NCI-H146 (cell line): ENCODE measurements at places on chromosomes 16 and 17.

- DNase-seq, result no peak
These were observed 12.6 kb upstream of the GFOD2 start for GRCh38 chr16:67731753-67732095.

DNA sequence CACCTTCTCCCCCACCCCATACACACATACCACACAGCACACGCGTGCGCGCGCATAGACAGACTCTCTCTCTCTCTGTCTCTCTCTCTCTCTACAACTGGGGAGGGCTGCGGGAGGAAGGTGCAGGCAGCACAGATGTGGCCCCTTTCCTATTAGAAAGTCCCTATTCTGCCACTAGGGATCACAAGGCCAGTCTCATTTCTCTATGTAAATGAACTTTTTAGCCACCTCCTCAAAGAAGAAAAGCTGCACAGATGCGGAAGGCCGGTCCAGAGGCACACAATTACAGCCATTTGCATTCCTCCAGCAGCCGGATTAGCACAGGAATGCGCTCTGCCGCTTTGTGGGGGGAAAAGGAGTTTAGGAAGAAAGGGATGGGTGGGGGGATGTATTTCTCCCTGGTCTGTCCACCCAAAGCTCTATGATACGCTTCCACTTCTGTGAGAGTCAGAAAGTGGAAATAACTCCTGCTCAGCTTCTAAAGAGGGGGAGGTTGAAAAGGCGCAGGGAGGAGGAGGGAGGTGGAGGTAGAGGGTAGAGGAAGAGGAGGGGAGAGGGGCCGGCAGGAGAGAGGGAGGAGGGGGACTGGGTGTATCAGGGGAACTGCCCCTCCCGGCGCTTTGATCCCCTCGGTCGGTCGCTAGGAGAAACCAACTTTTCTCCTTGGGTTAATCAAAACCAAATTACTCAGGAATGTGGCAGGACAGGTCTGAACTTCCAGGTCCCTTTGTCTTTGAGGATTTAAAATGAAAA, 11.7 kb downstream of the ZFHX3 start:
- no peak for DNase-seq

- DNase-seq, result no peak
These were observed 79.7 kb upstream of the BRD7 start for GRCh38 chr16:50448522-50448921.

GRCh38 chr17:70185285-70185684, 16.0 kb downstream of the KCNJ2 start:
- no peak for DNase-seq

GRCh38 chr17:29621751-29622194, 939 bp downstream of the CORO6 start:
- DNase-seq, result no peak

- no peak for DNase-seq
These were observed 503.4 kb upstream of the PSMD7 start for GRCh38 chr16:73793260-73793659.

- DNase-seq, result no peak
These were observed 2.3 kb upstream of the ITGAE start for GRCh38 chr17:3803308-3803640.

GRCh38 chr17:27414271-27414670, 42.0 kb upstream of the KSR1 start:
- no peak for DNase-seq

GRCh38 chr17:16406742-16407674, 8.4 kb upstream of the TRPV2 start:
- peak; percentile 70 for DNase-seq

DNA sequence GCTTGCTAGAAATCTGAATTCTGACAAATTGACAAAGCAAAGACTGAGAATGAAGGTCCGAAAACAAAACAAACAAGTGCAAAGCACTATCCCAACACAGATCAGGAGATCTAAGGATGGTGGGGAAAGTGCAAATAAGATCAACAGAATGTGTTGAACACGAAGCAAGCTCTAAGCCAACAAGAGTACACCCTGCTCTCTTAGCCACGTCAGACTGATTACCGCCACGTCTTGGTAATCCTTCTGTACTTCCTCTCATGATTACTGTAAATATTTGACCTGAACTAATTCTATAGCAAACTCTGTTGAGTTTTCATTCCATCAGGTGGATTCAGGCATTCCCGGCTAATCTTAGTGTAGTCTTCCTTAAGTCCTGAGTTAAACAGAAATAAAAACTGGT, 34.3 kb upstream of the ERCC4 start:
- no peak for DNase-seq

- no peak for DNase-seq
These were observed 8.2 kb downstream of the MYLK3 start for GRCh38 chr16:46739934-46740333.

- DNase-seq, result no peak
These were observed 46.9 kb downstream of the TK2 start for GRCh38 chr16:66503030-66503429.

DNA sequence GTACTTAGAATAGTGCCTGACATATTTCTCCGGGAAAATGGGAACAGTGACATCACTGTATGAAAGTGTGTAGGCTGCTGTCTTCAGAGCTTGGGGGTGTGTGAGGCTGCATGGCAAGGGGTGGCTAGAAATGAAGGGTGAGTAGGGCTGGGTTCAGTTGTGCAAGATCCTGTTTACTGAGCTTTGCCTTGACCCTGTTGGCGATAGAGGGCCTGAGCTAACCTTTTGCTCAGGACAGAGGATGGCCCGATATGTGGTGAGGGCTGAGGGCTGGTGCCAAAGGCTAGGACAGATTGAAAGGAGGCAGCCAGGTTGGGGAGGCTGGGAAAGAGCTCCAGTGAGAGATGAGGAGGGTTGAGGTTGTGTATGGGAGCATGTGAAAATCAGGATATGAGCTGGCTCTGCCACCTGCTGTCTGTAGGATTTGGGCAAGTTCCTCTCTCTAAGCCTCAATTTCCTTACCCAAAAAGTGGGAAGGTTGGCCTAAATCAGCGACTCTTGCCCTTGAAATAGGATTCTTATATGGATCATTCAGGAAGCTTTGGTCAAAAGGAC, 6.0 kb upstream of the CCL1 start:
- no peak for DNase-seq

- no peak for DNase-seq
These were observed 6.2 kb downstream of the C1QL1 start for GRCh38 chr17:44961921-44962350.

DNA sequence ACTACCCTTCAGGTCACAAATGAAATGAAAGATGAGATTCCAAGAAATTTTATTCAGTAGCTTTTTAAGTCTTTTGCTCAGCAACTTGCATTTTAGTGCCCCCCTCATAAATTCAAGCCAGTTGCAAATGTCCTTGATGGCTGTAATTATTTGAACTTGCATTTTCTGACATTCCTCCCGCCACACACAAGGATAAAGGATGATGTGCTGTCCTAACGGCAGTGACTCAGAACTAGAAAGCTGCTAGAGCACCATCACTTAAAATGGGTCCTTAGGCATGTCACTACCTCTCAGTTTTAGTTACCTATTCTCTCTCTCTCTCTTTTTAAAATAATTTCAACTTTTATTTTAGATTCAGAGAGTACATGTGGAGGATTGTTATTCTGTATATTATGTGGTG, 306.7 kb downstream of the CNTNAP4 start:
- DNase-seq, result peak; percentile 26

DNA sequence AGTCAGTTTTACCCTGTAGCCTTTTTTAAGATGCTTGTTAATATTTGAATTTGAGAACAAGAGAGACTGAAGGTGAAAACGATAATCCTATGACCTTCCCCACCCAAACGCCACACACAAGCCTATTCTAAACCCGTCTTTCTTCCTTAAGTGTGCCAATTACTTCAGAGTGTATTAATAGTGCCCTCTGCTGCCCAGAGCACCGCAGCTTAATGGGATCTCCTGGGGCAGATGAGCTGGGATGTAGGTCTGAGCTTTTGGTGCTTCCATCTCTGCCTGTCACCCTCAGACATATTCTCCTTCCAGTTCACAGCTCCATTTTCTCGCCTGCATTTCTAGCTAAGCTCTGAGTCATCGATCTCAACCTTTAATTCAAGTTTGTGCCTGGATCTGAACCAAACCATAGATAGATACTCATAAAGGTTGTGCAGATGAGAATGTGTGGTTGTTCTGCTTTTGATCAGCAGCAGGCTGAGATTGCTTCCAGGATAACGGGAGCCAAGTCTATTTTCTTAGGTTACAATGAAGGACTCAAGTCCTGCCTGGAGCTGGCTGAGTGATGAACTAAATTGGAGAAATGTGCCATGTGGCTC, 46.4 kb upstream of the CDH13 start:
- no peak for DNase-seq

GRCh38 chr16:75065149-75065505, 51.5 kb downstream of the LDHD start:
- no peak for DNase-seq

DNA sequence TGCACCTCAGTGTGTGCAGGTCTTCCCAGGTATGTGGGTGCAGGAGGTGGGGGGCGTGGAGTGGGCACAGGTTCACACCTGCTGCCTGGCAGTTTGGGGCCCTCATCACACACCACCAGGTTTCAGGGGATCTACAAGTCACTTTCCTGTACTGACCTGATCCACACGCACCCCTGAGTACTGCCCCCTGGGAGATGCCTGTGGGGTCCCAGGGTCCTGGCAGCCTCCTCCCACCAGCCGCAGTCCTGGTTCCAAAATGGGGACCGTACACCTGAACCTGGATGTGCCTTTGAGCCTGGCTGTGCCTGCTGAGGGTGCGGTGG, 25.9 kb downstream of the RNF213 start:
- no peak for DNase-seq

- DNase-seq, result peak; percentile 80
These were observed 23.8 kb downstream of the EZH1 start for GRCh38 chr17:42720996-42721583.

GRCh38 chr16:11005611-11005975, 61.2 kb downstream of the CLEC16A start:
- DNase-seq, result no peak

GRCh38 chr16:87507351-87508069, 14.7 kb upstream of the ZCCHC14 start:
- no peak for DNase-seq
